Gastroesophageal sphincter (tissue), 4 donors: ENCODE measurements at places on chromosomes 4 and X. TPM values are rescaled to one million over a fixed set of nuclear protein-coding genes. Genes with fewer than 3 reads are reported as not detected.
A peak's percentile ranks its signal among the peaks of the same experiment; 100 is the strongest.

The SLIT2 gene
- 71.3 TPM for total RNA-seq

- no peak for ATAC-seq
Measured at GRCh38 chrX:18194688-18195087, 26.0 kb downstream of the BEND2 start.

DNA sequence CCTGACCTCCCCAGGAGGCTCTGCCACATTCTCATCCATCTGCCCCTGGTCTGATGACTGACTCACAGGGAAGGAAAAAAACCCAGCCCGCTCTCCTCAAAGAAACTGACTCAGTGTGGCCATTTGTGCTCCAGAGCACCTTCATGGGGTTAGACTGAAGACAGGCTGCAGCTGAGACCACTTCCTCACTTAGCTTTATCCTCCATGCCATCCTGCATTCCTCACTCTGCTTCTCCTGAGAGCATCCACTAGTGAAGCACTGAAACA, 35.9 kb upstream of the HPSE start:
- ATAC-seq, result peak; percentile 10

The PABPC1L2A gene
- not detected for total RNA-seq

The DDX53 gene
- total RNA-seq, result not detected

DNA sequence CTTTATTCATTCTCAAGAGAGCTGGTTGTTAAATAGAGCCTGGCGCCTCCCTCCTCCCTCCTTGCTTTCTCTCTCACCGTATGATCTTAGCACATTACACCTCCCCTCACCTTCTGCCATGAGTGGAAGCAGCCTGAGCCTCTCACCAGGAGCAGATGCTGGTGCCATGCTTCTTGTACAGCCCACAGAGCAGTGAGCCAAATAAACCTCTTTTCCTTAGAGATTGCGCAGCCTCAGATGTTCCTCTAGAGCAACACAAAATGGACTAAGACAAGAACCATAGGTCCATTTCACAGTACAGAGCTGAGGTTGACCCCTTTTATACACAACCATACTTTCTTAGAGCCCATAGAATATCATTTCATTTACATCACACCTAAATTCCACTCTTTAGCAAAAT, 10.1 kb upstream of the TMEM144 start:
- ATAC-seq, result no peak

The GLRA2 gene
- not detected for total RNA-seq

GRCh38 chrX:86805241-86805640, 657.0 kb downstream of the DACH2 start:
- no peak for ATAC-seq

The CPXCR1 gene
- not detected for total RNA-seq

- no peak for ATAC-seq
Measured at GRCh38 chrX:108122748-108123147, 31.2 kb downstream of the ATG4A start.

The AWAT2 gene
- total RNA-seq, result not detected

DNA sequence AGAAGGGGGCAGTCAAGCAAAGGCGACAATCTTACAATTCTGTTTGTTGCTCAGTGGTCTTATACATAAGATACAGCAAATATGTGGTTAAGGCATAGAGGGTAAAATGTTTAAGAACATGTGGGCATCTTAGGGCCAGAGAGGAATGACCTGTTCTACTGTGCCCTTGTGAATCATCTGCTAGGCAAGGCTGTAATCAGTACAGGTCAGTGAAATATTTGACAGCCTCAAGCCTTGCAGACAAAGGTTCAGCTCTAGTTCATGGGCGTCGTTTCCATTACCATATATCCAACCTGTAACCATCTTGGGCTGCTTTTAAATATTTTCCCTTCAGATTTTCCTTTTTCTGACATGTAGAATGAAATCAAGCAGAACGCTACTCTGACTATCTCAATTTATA, 37.3 kb downstream of the AGA start:
- no peak for ATAC-seq

The CPE gene
- 126 TPM for total RNA-seq

The ARHGAP4 gene
- total RNA-seq, result 12.5 TPM

GRCh38 chr4:80873571-80873970, 156.9 kb upstream of the BMP3 start:
- ATAC-seq, result no peak

DNA sequence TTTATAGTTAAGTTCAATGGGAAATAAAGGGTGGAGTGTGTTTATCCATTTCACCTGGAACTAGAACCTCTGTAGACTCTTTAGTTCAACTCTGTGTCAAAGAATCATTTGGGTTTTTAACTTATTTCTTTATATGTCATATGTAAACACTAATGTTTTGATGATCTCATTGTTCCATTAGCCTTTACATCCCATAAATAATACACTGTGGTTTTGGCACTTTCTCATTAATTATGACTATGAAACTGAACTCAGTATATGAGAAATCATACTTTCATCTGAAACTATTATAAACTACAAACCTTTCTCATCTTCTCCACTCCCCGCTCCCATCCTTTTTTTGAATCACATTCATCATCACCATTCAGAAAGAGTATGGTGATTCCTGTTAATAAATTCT, 31.0 kb downstream of the F8 start:
- ATAC-seq, result no peak

DNA sequence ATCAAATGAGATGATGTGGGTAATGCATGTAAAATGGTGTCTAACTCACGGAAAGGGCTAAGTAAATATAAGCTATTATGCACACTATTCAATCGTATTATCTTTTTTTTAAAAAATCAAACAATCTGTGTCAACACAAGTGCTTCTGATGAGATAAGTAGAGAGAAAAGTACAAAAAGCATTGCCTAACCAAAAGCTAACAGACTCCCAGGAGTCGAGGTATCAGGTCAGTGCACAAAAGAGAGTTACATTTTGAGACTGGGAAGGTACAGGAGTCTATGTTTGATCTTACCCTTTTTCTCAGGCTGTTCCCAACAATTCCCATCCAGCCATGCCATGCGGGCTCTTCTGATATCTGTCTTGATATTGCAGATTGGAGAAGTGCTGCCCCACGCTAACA, 203.3 kb upstream of the ZIC3 start:
- no peak for ATAC-seq
